DMS 273 treated with DMSO at 0.1 percent for 48 hours (cell line): ENCODE measurements at places on chromosomes 7 and 10.

- no peak for DNase-seq
Observed at GRCh38 chr10:117677890-117678500, 135.4 kb downstream of the EMX2 start.

GRCh38 chr7:76409537-76409936, at the start of gene SSC4D:
SSC4D (minus strand) TSS chr7:76409697; CDS start chr7:76404439, 5,258 bp downstream.
- no peak for DNase-seq

DNA sequence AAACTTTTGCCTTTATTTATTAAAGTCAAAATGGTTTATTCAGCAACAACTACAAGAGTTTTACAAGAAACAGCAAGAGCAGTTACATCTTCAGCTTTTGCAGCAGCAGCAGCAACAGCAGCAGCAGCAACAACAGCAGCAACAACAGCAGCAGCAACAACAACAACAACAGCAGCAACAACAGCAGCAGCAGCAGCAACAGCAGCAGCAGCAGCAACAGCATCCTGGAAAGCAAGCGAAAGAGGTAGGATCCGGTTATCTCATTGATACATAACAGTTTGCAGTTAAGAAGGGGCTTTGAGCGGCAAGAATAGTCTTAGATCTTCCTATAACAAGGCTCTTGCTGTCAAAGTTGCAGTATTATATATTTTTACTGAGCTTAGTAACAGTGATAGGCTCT, 215.1 kb downstream of the FOXP2 start:
- DNase-seq: no peak

- no peak for DNase-seq
Observed at GRCh38 chr10:111522141-111522540, 445.3 kb downstream of the ADRA2A start.

DNA sequence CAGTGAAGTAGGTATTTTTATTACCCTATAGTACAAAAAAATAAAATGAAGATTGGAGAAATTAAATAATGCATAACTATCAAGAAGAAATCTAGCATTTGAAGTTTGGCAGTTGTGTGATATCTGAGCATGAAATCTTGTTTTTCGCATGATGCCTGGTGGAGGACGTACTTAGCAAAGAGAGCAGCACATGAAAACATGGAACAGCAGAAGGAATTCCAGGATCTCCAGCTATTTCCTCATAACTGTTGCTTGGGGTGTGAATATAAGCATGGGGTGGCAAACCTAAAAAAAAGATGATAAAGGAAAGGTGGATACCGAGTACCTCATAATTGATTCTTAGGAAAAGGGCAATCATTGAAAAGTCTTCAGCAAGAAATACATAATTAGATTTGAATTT, 174.3 kb upstream of the FAM3C start:
- DNase-seq: no peak

- no peak for DNase-seq
Observed at GRCh38 chr7:86867163-86867762, 192.2 kb downstream of the ELAPOR2 start.

DNA sequence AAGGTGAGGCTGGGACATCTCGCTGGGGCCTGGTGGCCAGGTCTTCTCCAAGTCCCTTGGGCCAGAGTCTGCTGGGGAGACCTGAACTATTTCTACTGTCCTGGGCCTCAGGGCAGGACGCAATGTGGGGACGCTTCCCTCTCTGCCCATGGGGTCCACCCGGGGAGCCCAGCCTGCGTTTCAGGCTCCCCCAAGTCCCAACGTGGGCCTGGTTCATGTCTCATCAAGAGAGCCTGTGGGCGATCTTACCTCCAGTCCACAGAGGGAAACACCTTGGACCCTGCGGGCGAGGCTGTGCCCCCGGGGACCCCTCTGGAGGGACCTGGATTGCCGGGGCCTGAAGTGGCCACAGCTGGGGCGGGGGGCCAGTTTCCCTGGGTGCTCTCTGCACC, 91.7 kb downstream of the DNAJB6 start:
- no peak for DNase-seq

DNA sequence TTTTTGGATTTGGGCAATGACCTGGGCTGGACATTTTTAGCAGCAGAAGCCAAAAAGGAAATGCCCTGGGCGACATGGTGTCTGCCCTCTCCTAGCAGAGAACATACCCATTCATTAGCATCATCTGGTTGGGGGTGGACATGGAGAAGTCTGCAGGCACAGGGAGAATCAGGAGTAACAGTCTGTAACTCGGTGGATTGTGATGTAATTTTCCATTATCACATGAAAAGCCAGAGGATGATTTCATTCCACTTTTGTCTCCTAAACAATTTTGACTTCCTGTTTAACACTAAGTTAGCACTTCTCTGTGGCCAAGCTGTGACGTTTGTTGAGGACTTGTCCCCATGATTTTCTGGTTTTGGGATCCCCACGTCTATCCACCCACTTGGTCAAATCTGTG, 153.8 kb upstream of the HABP2 start:
- no peak for DNase-seq

GRCh38 chr7:25109276-25109675, 15.8 kb downstream of the CYCS start:
- DNase-seq: no peak

DNA sequence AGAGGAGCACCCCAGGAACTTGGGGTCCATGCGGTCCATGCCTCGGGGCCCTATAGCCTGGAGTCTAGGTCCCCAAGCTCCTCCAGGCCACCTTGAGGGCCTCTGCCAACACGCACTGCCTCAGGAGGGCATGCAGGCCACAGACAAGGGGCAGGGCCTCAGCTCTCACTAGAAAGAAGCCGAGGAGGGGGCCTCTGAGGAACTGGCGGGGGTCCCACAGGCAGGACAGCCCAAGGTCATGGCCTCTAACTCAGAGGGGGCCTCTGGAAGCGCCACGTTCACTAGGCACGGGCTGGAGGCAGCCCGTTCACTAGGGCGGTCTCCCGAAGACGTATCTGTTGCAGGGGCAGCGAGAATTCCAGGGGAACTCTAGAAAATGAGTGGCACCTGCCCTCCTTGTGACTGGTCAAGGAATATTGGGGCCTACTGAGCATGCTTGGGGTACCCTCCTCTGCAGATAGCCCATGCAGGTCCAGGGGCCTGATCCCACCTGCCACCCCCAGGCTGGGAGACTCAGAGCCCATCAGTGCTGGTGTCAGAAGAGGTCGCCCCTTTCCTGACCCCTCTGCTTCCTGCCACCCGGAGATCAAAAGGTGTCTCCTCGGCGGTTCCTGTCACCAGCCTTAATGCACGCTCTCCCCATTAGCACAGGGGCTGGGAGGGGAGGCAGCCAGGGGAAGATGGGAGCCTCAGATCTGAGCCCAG, 86.7 kb upstream of the RET start:
- DNase-seq: no peak

GRCh38 chr7:30888747-30889146, 22.9 kb upstream of the AQP1 start:
- peak; percentile 55 for DNase-seq

DNA sequence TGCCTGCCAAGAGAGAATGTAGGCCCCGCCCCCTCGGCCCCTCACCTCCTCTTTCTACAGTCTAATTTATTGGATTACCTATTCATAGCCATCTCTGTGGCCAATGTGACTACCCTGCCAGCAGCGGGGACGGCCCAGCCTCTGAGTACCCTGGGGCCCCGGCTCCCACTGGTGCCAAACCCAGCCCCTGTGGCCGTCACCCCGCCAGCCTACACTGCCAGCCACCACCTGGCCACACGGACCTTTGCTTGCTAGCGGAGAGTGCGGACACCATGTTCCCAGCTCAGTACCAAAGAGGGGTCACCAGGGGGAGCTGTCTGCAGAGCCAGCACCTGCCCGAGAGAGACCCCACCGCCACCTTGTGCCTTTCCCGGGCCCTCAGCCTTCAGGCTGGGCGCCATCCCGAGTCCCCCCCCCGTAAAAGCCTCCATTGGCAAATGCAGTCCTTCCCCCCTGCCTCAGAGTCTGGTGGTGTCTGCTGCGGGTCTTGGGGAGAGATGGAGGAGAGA, 511.1 kb downstream of the ZNF37A start:
- DNase-seq: no peak

GRCh38 chr7:1926908-1927306, 256.8 kb downstream of the ELFN1 start:
- no peak for DNase-seq

- DNase-seq: peak; percentile 98
Observed at GRCh38 chr7:10245406-10245805, 728.3 kb upstream of the PHF14 start.

DNA sequence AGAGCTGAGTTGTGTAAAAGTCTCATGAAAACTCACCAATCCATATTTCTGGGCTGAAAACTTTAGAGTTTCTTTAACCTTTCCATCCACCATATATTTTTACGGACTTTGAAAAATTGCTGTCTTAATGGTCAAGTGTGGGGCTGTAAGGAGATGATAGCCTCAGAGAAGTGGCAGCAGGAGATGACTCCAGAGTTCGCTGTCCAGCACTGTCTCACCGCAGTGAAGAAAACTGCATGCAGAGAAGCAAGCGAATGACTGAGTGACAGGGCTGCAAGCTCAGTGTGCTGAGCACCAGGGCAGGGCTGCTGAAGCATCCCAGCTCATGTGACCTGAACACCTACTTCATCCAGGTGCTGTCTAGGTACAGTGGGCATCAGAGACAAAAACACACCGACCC, 564.5 kb downstream of the ACTR3B start:
- DNase-seq: no peak

- no peak for DNase-seq
Observed at GRCh38 chr10:126551202-126551601, 119.3 kb downstream of the C10orf90 start.

DNA sequence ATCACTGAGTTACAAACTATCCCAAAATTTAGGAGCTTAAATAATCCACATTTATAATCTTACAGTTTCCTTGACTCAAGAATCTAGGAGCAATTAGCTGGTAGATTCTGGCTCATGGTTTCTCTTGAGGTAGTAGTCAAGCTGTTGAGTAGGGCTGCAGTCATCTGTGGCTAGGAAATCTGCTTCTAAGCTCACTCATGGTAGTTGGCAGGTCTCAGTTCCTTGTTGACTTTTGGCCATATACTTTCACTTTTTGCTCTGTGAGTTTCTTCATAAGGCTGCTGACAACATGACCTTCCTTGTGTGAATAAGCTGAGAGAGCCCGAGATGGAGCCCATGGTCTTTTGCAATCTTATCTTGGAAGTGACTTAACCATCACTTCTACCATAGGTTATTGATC, 10.8 kb upstream of the ETV1 start:
- no peak for DNase-seq

GRCh38 chr7:36814311-36814710, 90.0 kb upstream of the AOAH start:
- DNase-seq: no peak

GRCh38 chr7:71843676-71844075, 568.5 kb downstream of the CALN1 start:
- DNase-seq: no peak

DNA sequence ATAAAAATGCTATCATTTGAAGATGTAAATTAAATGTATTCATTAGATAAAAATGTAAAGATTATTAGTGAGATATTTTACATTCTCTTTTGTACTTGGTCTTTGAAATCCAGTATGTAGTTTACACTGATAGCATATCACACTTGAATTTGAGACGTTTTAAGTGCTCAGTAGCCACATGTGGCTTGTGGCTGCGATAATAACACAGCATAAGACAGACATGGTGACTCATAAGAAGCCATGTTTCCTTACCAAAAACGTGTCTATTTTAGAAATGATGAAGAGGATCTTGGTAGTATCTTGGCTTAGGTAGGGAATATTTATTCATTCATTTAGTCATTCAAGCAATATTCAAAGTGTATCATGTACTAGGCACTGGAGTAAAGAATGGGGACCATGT, 149.3 kb downstream of the POU6F2 start:
- DNase-seq: no peak

GRCh38 chr7:138726288-138726687, 25.1 kb upstream of the SVOPL start:
- no peak for DNase-seq

- no peak for DNase-seq
Observed at GRCh38 chr10:20890491-20891337, 6.4 kb downstream of the NEBL start.

GRCh38 chr7:131604841-131605279, 48.4 kb upstream of the PODXL start:
- no peak for DNase-seq

- DNase-seq: no peak
Observed at GRCh38 chr7:87341441-87341840, 4.0 kb upstream of the CROT start.

- DNase-seq: no peak
Observed at GRCh38 chr7:140403878-140404564, at the start of gene RAB19. RAB19 (plus strand) TSS chr7:140404058; CDS start chr7:140407647, 3,589 bp downstream.

- no peak for DNase-seq
Observed at GRCh38 chr10:129552119-129552518, 85.1 kb downstream of the MGMT start.

- DNase-seq: no peak
Observed at GRCh38 chr10:12780634-12781601, 220.6 kb downstream of the CCDC3 start.

GRCh38 chr10:63197344-63198092, 64.4 kb downstream of the NRBF2 start:
- no peak for DNase-seq

- DNase-seq: no peak
Observed at GRCh38 chr7:44097064-44097932, 6.8 kb upstream of the AEBP1 start.

GRCh38 chr7:158733775-158734494, 29.3 kb upstream of the NCAPG2 start:
- no peak for DNase-seq

- no peak for DNase-seq
Observed at GRCh38 chr10:129179245-129179971, 287.6 kb upstream of the MGMT start.

DNA sequence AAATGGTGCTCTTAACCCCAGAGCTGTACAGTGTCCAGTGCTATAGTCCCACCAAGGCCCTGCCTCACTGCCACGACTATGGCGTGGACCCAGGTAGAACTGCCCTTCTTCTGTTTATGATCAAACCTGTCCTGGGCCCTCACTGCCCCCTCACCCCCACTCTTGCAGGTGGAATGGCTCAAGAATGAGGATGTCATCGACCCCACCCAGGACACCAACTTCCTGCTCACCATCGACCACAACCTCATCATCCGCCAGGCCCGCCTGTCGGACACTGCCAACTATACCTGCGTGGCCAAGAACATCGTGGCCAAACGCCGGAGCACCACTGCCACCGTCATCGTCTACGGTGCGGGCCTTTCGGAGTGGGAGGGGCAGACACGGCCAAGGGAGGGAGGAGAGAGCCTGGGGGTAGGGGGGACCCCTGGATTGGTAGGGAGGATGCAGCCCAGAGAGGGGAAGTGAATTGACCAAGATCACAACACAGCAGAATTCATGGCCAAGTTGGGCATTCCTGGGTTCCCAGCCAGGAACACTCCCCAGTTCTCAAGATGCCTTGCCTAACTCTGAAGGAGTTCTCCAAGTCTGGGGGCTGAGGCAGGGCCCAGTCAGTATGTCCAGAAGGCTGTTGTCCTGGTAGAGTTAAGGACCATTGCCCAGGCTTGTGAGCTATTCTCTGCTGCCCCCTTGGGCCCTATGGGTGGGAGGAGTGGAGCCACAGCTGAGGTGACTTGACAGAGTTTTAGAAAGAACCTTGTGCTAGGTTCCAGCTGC, 32.4 kb upstream of the SLC29A3 start:
- DNase-seq: no peak
